ENCODE measurements at places on chromosomes 1 and 21. TPM values are rescaled to one million over a fixed set of nuclear protein-coding genes. Genes with fewer than 3 reads are reported as not detected.

DNA sequence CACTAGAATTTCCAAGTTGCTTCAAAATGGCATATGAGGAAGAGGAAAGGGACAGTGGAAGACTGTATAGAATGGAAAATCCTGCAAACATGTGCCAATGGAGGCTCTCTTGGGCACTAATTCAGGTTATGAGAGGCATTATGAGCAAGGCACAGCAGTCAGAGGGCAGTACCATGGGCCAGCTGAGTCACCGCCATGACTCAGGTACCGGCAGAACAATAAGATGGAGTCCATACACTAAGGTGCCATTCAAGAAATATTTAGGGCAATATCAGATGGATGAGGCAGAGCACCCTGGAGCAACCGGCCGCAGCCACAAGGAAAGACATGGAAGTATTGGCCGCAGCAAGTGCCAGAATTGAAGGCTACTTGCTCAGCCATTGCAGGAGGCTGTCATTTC is 25.6 kb upstream of the VAV3 start:
- H3K36me3 ChIP-seq: no peaks in the 10 kb centered on the region
- no peak for DNase-seq
- no peak overlapping the region for H3K27ac ChIP-seq
- peaks cover 6% of the 10 kb centered on the region for H3K4me1 ChIP-seq
- H3K4me3 ChIP-seq: no peak overlapping the region

GRCh38 chr1:21324368-21325141 is 34.3 kb upstream of the ECE1 start:
- H3K4me1 ChIP-seq: peaks cover 100% of the 10 kb centered on the region
- no peak overlapping the region for H3K4me3 ChIP-seq
- no peaks in the 10 kb centered on the region for H3K27me3 ChIP-seq
- no peaks in the 10 kb centered on the region for H3K36me3 ChIP-seq

GRCh38 chr21:20760221-20760620 is 238.0 kb upstream of the NCAM2 start:
- H3K27me3 ChIP-seq: no peaks in the 10 kb centered on the region
- no peak overlapping the region for H3K4me3 ChIP-seq
- DNase-seq: no peak
- H3K36me3 ChIP-seq: no peaks in the 10 kb centered on the region
- no peaks in the 10 kb centered on the region for H3K4me1 ChIP-seq

DNA sequence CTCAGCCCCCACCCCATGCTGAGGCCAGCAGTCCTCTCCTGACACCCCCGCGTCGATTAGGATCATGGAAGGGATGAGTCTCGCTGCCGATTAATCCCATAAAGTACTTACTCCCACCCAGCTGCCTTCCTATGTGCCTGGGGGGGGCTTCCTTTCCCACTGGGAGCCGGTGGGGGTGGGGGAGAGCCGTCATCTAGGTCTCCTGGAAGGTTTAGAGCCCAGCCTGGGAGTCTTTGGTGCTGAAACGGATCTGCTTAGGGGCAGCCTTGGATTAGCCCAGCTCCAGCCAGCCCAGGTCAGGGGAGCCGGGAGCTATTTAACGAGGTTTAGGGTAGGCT is 9.8 kb downstream of the SAMD11 start:
- no peaks in the 10 kb centered on the region for H3K36me3 ChIP-seq
- H3K27ac ChIP-seq: no peak overlapping the region
- no peak overlapping the region for H3K4me3 ChIP-seq
- peaks cover 86% of the 10 kb centered on the region for H3K27me3 ChIP-seq
- DNase-seq: no peak
- peaks cover 6% of the 10 kb centered on the region for H3K4me1 ChIP-seq

The SNRPE gene
- total RNA-seq: 397 TPM

The CFAP74 gene
- 0.27 TPM for total RNA-seq

The NHLH1 gene
- not detected for total RNA-seq

The ELAVL4 gene
- not detected for total RNA-seq
